Suppressor macrophage (primary cell): ENCODE measurements at places on chromosomes 6 and 20.

DNA sequence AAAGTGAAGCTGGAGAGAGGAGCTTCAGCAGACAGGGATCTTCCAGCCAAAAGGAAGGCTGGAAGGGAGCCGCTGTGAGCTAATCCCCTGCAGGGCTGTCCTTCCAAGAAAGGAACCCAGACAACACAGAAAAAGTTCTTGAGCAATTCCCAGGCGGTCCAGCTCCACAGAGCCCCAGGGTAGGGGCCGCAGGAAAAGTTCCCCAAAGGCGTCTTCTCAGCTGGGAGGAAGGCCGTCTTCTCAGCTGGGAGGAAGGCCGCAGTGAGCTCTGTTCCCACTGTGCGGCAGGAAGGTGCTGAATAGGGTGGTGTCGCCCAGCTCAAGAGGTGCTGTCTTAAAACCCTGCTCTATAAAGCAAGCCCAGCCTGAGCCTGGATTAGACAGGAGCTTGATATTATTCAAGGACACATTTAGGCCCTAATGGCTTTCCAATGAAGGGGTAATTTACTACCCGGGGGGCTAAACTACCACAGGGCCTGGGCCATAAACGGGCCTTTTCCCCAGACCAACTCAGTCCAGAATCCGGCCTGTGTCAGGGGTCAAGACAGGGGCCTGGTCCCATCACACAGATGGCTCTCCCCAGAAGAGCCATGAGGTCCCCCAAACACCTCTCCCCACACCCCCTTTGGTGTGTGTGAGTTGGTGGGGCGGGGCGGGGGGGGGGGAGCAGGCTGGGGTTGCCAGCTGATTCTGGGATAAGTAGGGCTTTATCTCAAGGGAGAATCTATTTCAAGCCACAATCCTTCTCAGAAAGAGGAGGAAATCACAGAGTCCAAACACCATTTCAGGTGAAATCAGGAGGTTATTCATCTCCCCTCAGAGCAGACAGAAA, 103.6 kb downstream of the NOL4L start:
- peak; percentile 45 for DNase-seq

GRCh38 chr6:53432318-53433161, 83.8 kb upstream of the ELOVL5 start:
- peak; percentile 82 for DNase-seq

GRCh38 chr6:158284007-158284875, 28.0 kb upstream of the TULP4 start:
- no peak for DNase-seq

GRCh38 chr6:163300838-163301237, 113.7 kb upstream of the QKI start:
- no peak for DNase-seq

DNA sequence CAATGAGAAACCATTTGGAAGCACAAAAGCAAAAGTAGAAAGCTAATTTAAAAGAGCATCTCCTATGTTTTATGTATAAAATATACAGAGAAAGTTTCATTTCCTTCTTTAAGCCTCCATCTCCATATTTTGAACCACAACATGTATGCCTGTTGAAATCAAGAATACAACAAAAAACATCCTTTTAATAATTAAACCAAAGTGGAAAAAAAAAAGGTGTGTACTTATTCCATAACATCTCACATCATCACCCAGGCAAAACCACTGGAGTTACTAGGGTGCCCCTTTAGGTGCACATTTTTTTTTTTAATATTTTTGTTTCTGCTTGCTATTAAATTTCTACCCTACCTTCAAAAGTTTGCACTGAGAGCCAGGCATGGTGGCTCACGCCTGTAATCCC, 43.0 kb downstream of the EDN1 start:
- no peak for DNase-seq

- no peak for DNase-seq
Measured at GRCh38 chr6:56440551-56440981, 193.2 kb upstream of the COL21A1 start.

- DNase-seq = no peak
Measured at GRCh38 chr20:7667194-7667593, 273.1 kb downstream of the HAO1 start.

DNA sequence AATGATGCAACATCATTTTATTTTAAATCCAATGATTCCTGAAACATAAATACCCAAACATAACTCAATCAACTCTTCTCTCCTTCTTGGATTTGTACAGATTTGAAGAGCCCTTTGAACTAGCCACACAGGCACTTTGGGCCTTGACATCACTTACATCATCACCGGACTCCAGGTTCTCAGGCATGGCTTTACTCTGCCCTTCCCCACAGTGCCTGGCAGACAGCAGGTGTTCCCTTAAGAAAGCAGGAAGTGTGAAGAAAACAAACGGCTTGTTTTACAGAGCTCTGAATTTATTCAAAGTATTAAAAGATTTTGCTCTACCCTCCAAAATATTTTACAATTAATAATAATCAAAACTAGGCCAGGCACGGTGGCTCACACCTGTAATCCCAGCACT, 54.8 kb upstream of the GCM1 start:
- no peak for DNase-seq

DNA sequence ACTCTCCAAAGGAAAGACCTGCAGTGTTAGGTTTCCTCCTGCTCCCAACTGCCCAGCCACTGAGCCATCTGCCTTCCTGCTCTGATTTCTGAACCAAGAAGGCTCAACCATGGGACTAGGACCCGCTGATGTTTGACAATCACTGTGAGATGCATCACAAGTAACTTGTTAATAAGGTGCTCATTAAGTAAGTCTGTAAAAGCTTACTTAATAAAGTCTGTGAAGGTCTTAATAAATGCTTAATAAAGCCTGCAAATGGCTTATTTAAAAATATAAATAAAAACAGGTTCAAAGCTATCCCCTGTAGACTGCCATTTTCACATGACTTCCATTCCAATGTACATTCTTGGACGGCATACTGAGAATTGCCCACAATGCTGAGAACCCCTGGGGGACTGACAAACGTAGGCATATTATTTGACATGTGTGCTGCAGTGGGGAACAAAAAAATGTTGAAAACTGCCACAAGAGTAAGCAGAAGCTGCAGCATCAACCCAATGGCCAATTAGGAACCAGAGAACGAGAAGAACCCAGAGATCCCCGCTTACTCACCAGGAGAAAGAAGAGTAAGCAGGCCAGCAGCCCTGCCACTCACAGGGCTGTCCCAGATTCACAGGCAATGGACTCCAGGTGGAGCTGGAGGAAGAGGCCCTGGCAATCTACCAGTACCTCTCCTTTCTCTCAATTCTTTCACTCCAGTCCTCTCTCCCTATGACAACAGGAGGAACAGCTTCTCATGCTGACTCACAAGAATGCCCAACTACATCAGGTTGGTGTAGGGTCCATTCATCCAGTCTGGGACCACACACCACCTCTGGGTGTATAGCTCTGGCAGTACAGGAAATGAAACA, 19.5 kb downstream of the KIF13A start:
- DNase-seq = no peak

GRCh38 chr6:36719126-36719525, 21.5 kb downstream of the RAB44 start:
- no peak for DNase-seq
